ENCODE measurements at places on chromosomes 12 and 14.

GRCh38 chr12:29983851-29984250 lies 200.1 kb upstream of the TMTC1 start:
- DNase-seq: no peak

DNA sequence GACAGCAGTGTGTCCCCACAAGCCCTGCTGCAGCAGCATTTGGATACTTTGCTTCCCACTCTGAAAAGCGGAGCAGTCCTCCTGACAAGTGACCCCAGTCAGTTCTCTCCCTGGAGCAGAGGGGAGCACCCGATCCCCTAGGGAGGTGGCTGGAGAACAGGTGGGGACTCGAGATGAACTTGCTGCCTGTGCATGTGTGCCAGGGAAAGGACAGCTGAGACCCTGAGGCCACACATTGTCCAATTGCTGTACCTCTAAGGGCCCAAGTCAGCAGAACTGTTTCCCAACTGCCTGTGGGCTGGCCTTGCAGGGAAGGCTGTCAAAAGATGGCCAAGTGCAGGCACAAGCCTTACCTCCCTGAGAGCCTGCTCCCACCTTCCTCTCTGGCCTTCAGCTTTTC lies 55.1 kb downstream of the IFT43 start:
- no peak for DNase-seq

- DNase-seq: no peak
These were observed 82.8 kb downstream of the CRACR2A start for GRCh38 chr12:3670083-3670620.

DNA sequence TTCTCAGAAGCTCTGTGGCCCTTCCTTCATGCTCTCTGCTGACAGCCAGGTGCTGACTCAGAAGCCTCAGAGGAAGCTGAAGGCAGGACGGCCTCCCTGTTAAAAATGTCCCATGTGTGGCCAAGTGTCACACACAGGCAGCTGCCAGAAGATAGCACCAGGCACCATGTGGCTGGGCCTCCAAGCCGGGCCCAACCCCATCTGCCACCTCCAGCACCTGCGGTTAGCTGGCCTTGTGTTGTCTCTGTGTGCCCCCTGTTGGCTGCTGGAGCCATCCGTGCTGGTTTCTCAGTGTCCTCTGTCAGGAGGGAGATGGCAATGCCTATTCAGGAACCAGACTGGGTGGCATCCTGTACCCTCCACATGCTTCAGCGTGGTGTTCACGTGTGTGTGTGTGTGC lies 63.2 kb downstream of the TSPAN11 start:
- peak; percentile 49 for DNase-seq

- peak; percentile 25 for DNase-seq
These were observed 69.4 kb upstream of the RHOJ start for GRCh38 chr14:63134801-63135200.

DNA sequence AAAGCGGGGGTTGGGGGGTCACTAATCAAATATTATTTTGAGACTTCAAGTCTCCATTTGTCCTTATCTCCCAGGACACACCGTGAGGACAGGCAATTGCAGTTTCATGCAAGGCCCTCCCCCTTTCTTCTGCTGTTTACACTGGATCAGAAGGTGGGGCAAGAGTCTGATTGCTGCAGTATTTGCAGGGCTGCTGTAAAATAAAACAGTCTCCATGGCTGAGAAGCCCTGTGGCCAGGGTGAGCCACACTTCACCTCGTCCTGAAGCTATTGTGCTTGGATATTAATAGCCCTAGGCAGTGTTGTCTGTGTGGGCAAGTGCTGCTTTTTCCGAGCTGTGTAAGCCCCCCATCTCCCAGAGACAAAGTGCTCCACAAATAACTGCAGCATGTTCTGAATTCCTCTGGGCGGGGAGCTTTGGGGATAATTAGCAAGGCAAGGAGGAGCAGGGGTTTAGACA lies 187.4 kb upstream of the NTF3 start:
- no peak for DNase-seq

- DNase-seq: no peak
These were observed 778 bp downstream of the TCP11L2 start for GRCh38 chr12:106303202-106303820.

- DNase-seq: no peak
These were observed 32.1 kb downstream of the CMKLR1 start for GRCh38 chr12:108307006-108307405.

DNA sequence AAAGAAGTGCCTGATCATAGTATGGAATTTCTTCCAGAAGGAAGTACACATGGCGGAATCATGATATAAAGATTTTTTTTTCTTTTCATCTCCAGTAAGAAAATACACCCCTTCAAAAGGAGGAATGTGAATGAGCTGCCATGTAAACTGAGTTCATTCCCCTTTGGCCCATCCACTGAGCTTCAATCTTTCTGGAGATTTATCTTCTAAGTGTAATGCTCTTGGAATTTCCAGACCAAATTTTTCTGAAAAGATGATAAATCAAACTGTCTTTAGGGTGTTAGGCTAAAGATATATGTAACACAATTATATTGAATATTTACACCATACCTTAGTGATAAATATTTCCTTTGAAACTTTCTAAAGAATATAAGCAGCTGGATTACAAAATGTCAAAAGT lies 5.2 kb downstream of the DCN start:
- DNase-seq: no peak

DNA sequence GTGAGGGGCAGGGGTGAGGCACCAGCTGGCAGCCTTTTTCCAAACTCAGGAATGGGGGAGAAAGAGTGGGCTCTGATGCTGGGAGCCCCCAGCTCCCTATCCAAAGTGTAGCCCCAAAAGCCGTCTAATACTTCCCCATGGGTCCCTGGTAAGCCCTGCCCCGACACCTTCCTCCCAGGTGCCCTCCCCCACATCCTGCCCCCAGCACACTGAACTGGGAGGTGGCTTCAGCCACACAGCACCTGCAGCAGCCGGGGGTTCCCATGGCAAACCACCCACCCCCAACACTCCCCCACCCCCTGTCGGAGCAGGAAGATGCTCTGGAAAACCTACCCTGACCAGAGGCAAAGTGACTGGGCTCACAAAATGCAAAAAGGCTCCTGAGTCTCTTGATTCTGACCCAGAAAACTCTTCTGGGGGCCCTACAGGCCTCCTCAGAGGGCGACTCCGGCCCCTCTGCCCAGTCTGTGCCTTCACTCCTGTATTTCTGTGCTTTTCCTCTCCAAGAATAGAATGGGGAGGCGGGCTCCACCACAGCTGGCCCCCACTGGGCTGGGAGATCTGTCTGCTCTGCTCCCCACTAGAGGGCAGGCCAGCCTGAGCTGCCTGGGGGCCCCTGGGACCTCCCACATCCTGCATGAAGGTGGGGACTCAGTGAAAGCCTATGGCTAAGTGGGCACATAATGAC lies 81.6 kb downstream of the ITPK1 start:
- DNase-seq: no peak

GRCh38 chr14:67610491-67610890 lies 9.2 kb upstream of the ARG2 start:
- DNase-seq: no peak

DNA sequence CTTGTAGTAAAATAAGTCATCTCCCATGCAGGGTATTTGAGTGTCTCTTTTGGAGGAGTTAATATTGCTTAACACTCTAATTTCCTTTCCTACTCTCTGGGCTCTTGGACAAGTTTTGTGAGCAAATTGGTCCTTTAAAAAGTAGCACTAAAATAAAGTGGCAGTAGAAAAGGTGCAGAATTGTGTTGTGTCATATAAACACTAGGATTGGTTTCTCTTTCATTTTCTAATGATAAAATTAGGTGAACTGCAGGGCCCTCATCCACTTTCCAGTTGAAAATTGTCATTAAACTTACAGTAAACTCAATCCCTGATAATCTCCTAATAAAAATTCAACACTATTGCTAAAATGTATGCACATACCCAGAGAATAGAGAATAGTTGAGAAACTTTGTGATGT lies 42.6 kb upstream of the REP15 start:
- DNase-seq: no peak

DNA sequence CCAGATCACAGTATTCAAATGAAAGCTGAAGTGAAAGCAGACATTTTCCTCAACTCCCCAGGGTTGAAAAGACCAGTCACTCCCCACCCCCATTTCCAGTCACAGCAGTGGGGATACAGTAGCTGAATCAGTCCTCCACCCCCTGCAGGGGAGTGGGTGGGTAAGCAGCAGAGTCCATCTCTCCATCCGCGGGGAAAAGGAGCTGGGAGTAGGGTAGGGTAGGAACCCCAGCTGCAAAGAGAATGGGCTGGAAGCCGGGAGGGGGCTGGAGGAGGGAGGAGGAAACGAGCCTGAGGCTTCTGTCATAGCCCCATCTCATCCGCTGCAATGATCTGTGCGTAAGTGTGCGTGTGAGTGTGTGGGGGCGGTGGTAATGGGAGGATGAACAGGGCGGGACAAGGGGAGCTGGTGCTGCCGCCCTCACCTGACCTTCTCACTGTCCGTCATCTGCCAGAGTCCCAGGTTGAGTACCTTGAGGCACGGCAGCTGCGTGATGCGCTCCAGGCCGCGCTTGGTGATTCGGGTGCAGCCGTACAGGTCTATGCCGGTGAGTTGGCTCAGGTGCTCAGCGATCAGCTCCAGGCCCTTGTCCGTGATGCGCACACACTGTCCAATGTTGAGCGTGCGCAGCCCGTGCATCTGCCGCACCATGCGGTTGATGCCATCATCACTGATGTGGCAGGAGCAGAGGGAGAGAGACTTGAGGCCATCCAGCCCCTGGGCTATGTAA lies 1.8 kb downstream of the FBXL14 start:
- no peak for DNase-seq

- DNase-seq: no peak
These were observed 5.3 kb downstream of the NGB start for GRCh38 chr14:77265561-77266335.

- DNase-seq: no peak
These were observed 52.4 kb downstream of the MON2 start for GRCh38 chr12:62519043-62519442.

GRCh38 chr14:68085742-68086141 lies 266.2 kb downstream of the RAD51B start:
- DNase-seq: no peak

DNA sequence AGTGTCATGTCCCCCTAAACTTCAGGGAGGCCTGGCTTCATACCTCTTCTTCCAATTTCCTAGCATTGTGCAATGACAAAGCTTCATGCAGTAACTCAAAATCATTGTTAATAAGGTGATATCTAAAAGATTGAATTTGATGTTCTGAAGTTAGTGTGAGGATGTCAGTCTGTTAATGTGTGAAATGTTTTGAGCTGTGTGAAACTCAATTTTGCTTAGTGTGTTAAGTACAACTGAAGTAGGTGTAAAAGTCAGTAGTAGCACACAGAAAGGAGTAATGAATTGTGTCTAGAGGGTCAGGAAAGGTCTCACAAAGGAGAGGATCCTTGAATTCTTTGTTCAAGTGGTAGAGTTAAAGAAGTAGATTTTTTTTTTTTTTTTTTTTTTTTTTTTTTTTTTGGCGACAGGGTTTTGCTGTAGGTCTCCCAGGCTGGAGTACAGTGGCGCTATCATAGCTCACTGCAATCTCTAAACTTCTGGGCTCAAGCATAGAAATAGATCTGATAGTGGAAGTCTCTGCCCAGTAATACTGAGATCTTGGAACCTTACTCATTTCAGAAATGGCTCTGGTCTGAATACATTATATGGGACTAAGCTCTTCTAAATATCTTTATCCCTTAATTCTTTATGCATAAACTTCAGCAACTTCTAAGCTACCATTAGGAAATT lies 63.9 kb downstream of the FUT8 start:
- DNase-seq: no peak

DNA sequence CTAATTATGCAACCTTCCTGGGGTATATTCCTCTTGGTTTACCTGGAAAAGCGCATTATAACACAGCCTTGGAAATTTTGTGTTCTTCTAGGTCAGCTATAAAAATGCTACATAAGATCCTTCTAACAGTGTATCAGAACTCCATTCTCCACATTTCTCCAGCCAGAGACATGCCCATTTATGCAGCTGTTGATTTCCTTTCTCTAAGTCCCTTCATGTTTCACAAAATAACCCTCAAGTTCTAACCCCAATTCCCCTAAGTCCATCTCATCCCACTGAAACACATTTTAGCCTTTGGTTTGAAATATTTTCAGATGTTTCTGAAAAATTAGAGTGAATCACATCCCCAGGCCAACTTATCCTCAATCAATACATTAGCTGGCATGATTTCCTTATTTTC lies 20.9 kb upstream of the HDAC7 start:
- no peak for DNase-seq

DNA sequence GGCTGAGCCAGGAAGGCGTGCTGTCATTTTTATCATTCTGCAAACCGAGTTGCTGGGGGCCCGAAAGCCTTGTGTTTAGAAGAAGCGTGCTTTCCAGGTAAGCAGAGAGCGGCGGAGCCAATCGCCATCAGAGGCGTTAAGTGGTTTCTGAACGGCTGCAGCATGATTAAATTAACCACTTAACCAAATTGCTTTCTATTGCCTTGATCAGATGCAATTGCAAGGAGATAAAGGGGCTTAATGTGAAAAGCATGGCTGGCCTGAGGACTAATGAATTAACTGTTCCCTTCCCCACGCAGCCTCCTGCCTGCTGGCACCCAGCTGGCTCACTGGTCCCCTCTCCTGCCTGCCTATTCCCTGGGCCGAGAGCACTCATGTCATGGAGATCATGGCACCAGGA lies 36.6 kb upstream of the CHGA start:
- peak; percentile 78 for DNase-seq

DNA sequence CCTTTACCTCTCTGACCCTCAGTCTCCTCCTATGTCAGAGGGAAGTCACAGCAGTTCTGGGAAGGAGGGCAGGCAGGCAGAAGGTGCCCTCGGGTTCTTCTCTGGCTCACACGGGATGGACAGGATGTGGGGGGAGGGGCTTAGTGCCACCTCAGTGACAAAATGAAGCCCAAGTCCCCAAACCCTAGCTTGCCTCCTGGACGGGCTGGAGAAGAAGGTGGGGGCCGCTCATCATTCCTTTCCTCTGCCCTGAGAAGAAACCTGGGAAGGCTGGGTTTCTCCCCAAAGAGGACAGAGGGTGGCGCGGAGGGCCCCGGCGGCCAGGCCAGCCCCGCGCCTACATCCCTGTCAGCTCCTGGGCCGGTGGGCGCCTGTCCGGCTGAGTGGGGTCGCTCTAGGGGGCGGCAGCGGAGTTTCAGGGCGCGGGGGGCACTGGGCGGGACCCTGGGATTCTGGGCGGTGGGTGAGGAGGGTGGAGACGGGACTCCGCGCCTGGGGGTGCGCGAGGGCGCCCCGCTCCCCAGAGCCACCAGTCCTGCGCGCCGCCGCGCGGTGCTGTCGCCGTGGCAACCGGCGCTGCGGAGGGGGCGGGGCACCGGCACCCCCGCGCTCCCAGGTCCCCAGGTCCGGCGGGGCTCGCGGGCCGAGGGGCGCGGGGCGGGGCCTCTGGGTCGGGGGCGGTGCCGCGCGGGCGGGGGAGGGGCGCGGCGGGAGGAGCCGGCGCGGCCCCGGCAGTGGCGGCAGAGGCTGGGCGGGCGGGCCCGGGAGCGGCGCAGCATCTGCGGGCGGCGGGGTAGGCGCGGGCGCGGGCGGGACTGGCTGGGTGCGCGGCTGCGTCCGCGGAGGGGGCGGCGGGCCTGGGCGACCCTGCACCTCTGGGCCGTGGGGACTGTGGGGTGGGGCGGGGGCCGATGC lies at the start of gene TMEM121:
TMEM121 (plus strand) TSS at position 723 of the 915 bp plus-strand sequence. CDS start 2,252 bp downstream, outside the sequence.
- DNase-seq: no peak

Data from NCI-H2107 (cell line).